ENCODE measurements at places on chromosomes 16 and 17.

DNA sequence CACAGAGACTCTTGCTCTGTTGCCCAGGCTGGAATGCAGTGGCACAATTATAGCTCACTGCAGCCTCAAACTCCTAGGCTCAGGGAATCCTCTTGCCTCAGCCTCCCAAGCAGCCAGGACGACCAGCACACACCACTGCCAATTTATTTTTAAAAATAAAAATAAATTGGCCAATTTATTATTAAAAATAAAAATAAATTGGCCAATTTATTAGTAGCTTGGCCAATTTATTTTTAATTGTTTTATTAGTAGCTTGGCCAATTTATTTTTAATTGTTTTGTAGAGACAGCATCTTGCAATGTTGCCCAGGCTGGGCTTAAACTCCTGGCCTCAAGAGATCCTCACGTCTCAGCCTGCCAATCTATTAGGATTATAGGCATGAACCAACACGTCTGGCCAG, 184.3 kb downstream of the FTO start:
- no peak for DNase-seq

DNA sequence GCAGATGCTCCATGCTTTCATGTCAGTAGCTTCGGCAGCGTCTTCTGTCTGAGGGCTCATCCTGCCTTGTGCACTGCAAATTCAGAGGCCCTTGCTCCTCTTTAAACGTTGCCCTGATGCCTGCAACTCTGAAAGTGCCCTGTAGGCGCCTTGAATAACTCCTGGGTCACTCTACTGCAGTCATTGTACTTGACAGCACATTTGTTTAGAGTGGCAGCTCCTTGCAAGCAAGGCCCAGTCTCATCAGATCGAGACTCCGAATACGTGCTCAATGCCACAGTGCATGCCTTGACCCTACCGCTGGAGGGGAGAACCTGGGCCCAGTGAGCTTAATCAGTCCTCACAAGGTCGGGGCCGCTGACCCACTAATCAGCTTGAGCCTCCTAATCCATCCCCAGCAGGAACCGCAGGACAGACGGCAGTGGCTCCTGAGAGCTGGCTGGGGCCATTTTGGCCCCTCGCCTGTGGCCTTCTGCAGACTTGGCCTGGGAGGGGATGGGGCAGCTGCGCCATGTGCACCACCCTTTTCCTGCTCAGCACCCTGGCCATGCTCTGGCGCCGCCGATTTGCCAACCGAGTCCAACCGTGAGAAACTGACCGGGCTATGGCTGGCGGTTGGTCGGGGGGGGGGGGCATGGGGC, at the start of gene PRCD:
Gene PRCD, plus strand, starts transcription at position 414 of the 641 bp plus-strand sequence. Its CDS starts 98 bp downstream, at position 512.
- DNase-seq: no peak

- DNase-seq: no peak
Measured at GRCh38 chr17:44279666-44280391, 11.9 kb upstream of the SLC4A1 start.

GRCh38 chr17:29155966-29156338, 24.2 kb downstream of the MYO18A start:
- DNase-seq: no peak

DNA sequence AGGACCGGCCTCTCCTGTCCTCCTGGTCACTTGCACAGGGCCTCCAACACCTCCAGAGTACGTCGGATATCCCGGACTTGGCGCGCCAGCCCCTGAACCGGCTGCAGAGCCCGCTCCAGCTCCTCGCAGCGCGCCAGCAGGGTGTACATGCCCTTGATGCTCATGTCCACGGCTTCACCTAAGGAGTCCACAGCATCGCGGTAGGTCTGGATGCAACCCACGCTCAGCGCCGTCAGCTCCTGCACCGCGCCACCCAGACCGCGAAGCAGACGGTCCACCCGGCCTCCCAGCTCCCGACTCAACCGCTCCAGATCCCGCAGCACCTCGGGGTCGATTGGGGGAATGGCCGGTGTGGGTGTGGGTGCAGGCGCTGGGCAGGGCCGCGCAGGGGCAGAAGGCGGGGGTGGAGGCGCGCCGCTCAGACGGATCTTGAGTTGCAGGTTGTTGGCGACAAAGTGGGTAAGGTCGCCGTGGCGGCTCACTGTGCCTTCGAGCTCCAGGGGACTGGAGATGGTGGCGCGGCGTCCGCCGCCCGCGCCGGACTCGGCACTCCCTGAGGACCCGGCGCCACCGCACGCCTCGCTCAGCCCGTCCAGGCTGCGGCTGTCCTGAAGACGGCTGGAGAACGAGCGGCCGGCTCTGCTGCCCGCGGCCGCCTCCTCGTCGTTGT, 804 bp downstream of the BORCS6 start:
- DNase-seq: no peak

All from neuronal stem cell (in vitro differentiated cells).